HS-5 (cell line): ENCODE measurements at places on chromosomes 16 and 17.

DNA sequence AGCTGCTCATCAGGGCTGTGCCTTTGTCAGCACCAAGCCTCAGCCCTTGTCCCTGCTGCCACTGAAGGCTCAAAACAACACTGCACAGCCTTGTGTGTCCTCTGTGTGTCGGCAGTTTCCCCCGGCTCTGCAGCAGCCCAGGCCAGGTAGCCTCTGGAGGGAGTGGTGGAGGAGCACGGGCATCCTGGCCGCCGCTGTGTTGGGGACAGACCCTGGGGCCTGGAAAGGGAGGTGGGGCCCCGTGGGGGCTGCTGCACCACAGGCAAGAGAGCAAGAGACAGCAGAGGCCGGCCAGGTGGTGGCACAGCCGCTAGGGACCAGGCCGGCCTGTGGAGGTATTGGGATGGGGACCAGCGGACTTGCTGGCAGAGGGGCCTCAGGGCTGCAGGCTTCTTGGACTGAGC lies 96.9 kb upstream of the ZNF750 start:
- DNase-seq: no peak

- DNase-seq: no peak
Observed at GRCh38 chr17:50565402-50566350, 5.2 kb downstream of the CACNA1G start.

DNA sequence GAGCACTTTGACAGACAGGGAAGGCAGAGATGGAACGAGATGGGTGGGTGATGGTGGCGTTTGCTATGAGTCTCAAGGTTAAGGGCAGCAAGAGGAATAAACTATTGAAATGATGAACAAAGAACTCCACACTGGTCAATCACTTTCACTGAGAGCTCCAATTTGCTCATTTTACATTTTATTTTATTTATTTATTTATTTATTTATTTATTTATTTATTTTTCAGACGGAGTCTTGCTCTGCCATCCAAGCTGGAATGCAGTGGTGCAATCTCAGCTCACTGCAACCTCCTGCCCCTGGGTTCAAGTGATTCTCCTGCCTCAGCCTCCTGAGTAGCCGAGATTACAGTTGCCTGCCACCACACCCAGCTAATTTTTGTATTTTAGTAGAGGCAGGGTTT lies 669.1 kb downstream of the HS3ST4 start:
- DNase-seq: no peak

GRCh38 chr16:54645345-54645744 lies 285.3 kb upstream of the IRX5 start:
- DNase-seq: no peak

- no peak for DNase-seq
Observed at GRCh38 chr16:66858740-66859396, 14.7 kb downstream of the CA7 start.

GRCh38 chr17:73720187-73720834 lies 76.1 kb upstream of the SDK2 start:
- DNase-seq: no peak

DNA sequence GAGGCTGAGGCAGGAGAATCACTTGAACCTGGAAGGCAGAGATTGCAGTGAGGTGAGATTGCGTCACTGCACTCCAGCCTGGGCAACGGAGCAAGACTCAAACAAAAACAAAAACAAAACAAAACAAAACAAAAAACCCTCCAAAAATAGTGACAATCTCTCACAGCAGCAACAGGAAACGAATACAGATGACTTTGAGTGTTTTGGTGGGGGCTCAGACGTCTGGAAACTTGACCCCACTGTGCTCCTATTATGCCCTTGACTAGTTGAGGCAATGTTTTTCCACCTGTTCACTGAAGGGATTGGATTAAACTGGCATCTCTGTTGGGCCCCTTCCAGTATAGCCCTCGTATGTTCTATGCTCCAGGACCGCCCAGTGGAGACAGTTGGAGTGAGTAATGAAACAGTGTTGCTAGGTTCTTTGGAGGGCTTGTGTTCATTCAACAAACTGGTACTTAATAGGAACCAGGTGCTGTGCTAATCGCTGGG lies 167.0 kb downstream of the UTP18 start:
- no peak for DNase-seq

- DNase-seq: no peak
Observed at GRCh38 chr16:11570806-11571205, 15.9 kb downstream of the LITAF start.

GRCh38 chr16:74224828-74225612 lies 71.6 kb upstream of the PSMD7 start:
- DNase-seq: peak; percentile 28

- no peak for DNase-seq
Observed at GRCh38 chr16:78735337-78735736, 635.9 kb downstream of the WWOX start.

GRCh38 chr16:9330095-9330494 lies 238.7 kb downstream of the HAPSTR1 start:
- DNase-seq: no peak

- no peak for DNase-seq
Observed at GRCh38 chr17:44983563-44983962, 15.5 kb upstream of the C1QL1 start.

GRCh38 chr16:85511938-85512807 lies 100.9 kb upstream of the GSE1 start:
- DNase-seq: no peak

DNA sequence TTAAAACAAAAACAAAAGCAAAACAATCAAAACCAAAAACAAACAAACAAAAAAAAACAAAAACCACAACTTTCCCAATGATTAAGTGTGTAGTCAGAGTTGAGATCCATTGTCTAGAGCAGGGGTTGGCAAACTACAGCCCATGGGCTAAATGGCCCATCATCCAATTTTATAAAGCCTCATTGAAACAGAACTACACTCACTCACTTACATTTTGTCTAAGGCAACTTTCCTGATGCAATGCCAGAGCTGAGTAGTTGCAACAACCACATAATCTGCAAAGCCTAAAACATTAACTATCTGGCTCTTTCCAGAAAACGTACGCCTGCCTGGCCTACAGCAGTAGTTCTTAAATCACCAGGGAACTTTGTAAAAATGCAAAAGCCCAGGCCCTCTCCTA lies 124.1 kb downstream of the SOX9 start:
- DNase-seq: no peak

DNA sequence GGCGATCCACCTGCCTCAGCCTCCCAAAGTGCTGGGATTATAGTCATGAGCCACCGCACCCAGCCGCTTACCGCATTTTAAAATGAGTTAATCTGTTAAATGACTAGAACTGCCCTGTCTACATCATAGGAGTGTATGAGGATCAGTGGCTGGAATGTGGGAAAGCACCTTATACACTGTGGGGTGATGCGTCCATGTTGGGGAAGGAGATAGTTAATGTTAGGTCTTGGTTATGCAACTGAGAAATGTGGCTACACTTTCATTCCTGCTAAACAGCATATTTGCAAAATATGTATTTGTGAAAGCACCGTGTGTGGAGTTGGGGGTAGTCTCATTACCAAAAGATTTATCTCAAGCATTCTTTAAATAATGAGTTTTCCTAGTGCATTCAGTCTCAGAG lies 107.6 kb downstream of the SPACA3 start:
- no peak for DNase-seq

- no peak for DNase-seq
Observed at GRCh38 chr16:19680881-19681340, 37.1 kb downstream of the KNOP1 start.

DNA sequence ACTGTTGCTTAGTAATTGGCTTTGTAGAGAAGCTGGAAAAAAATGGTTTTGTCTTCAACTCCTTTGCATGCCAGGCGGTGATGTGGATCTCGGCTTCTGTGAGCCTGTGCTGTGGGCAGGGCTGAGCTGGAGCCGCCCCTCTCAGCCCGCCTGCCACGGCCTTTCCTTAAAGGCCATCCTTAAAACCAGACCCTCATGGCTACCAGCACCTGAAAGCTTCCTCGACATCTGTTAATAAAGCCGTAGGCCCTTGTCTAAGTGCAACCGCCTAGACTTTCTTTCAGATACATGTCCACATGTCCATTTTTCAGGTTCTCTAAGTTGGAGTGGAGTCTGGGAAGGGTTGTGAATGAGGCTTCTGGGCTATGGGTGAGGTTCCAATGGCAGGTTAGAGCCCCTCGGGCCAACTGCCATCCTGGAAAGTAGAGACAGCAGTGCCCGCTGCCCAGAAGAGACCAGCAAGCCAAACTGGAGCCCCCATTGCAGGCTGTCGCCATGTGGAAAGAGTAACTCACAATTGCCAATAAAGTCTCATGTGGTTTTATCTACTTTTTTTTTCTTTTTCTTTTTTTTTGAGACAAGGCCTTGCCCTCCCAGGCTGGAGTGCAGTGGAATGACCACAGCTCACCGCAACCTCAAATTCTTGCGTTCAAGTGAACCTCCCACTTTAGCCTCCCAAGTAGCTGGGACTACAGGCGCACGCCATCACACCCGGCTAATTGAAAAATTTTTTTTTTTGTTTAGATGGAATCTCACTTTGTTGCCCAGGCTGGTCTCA lies 6.2 kb upstream of the TMEM235 start:
- DNase-seq: no peak

- no peak for DNase-seq
Observed at GRCh38 chr17:62727916-62728672, 80.0 kb downstream of the MARCHF10 start.

DNA sequence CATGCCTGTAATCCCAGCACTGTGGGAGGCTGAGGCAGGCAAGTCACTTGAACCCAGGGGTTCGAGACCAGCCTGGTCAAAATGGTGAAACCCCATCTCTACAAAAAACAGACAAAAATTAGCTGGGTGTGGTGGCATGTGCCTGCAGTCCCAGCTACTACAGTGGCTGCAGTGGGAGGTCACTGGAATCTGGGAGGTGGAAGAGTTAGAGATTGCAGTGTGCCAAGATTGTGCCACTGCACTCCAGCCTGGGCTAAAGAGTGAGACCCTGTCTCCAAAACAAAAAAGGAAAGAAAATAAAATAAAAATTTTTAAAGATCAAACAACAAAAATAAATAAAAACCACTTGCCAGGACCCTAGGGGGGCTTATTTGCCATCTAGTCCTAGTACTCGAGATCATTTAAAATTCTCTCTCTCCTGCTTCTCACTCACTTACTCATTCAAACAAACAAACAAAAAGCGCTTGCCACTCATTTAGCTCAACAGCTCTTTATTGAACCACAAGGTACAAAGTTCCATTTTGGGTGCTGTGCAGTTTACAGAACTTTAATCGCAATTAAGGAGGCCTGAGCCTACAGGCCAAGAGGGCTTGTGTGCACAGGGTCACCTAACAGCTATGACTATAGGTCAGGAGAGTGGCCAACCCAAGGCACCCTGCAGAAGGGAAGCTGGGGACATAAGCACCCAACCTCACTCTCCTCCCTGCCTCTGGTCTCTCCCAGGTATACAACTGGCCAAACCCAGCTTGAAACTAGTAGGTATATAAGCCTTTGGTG lies 4.4 kb downstream of the CHD9NB start:
- DNase-seq: no peak

- DNase-seq: no peak
Observed at GRCh38 chr17:43842975-43843325, 4.0 kb upstream of the CD300LG start.

DNA sequence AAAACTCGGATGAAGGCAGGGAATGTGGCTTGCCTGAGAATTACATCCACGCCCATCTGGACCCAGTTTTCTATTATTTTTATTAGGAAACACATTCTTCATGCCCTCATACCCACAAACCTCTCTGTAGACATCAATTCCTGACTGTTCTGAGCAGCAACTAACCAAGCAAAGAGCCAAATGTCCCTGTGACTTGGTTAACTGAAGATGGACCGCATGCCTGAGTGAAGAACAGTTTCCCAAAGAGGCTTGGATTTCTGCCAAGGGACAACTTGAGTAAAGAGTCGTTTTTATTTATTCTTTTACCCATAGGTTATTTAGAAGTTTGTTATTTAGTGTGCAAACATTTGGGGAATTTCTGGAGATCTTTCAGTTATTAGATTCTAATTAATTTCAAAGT lies 259.8 kb downstream of the GRIN2A start:
- no peak for DNase-seq

DNA sequence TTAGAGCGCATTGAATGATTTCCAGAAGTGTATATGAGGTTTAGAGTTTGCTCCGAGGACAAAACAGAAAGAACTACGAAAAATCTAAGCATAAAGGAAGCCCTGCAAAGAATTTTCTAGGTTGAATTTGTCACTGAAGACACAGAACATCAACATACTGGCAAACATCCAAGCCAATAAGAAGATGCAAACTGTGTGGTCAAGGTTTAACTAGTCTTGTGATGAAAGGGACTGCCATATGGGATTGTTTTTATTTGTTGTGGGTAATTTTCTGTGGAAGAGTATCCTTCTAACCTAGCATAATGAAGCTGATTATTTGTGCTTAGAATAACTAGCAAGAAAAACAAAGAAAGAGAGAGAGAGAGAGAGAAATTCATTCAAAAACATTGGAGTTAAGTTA lies 492.0 kb upstream of the ERCC4 start:
- DNase-seq: no peak

- no peak for DNase-seq
Observed at GRCh38 chr17:77393274-77393600, 252.5 kb downstream of the SEC14L1 start.

- peak; percentile 34 for DNase-seq
Observed at GRCh38 chr17:12078791-12079190, 58.1 kb downstream of the MAP2K4 start.

DNA sequence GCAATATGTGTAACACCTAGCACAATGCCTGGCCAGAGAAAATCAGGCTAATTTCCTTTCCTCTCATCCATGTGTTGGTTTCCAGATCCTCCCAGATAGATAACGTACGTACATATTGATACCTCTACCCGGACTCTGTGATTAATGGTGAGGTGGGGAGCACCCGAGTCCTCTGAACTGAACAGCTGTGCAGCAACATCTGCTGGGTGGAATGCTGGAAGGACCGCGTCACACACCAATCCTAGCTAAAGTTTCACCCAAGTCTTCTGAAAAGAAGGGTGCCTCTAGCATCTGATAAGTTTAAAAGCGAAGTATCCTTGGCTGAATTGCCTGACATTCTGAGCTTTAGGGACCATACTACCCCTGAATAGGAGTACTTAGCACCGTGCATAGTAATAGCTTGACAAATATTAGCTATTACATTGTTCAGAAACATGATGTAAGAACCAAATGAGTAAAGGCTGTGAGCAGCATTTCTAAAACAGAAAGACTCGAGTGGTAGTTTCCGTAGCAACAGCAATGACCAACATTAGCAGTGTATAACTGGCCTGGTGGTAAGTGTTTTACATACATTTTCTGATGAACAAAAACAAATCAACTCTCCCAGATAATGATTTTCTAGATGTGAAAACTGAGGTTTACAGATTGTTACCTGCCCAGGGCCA lies 91.4 kb downstream of the SYCE1L start:
- DNase-seq: no peak
